ENCODE measurements at places on chromosomes 16 and 17. TPM values are rescaled to one million over a fixed set of nuclear protein-coding genes. Genes with fewer than 3 reads are reported as not detected.

The MAP2K6 gene
- total RNA-seq = 2.2 TPM

DNA sequence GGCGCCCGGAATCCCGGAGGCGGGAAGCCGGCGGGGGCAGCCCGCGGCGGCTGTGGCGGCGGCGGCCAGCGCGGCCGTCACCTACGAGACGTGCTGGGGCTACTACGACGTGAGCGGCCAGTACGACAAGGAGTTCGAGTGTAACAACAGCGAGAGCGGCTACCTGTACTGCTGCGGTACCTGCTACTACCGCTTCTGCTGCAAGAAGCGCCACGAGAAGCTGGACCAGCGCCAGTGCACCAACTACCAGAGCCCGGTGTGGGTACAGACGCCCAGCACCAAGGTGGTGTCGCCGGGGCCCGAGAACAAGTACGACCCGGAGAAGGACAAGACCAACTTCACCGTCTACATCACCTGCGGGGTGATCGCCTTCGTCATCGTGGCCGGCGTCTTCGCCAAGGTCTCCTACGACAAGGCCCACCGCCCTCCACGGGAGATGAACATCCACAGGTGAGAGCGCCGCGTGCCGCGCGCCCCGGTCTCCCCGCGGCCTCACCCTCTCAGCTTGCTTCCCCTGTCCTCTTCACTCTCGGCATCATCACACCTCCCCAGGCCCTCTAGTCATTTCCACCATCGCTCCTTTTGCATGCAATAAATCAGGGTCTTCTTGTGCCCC, 706 bp downstream of the SHISA6 start:
- DNase-seq = no peak

- DNase-seq = no peak
Observed at GRCh38 chr16:14338236-14338635, 267.1 kb downstream of the MRTFB start.

- no peak for DNase-seq
Observed at GRCh38 chr17:45129940-45130680, 2.2 kb downstream of the PLCD3 start.

GRCh38 chr16:66251476-66252160, 114.9 kb upstream of the CDH5 start:
- no peak for DNase-seq

DNA sequence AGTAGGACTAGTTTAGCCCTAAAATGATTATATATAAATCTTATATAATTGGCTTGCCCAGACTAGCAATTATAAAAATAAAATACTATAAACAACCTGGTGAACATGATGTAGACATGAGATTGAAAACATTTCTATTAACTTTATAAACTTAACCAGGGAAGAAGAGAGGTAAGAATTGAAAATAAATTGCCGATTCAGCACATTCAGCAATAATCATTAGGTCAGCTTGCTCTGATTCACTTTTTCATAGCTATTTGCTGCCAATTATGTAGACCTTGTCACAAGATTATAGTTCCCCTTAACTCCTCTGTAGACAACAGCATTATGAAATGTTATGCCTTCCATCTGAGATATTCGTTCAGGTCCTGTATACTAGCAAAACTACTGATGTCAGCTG, 199.3 kb upstream of the CA10 start:
- no peak for DNase-seq

DNA sequence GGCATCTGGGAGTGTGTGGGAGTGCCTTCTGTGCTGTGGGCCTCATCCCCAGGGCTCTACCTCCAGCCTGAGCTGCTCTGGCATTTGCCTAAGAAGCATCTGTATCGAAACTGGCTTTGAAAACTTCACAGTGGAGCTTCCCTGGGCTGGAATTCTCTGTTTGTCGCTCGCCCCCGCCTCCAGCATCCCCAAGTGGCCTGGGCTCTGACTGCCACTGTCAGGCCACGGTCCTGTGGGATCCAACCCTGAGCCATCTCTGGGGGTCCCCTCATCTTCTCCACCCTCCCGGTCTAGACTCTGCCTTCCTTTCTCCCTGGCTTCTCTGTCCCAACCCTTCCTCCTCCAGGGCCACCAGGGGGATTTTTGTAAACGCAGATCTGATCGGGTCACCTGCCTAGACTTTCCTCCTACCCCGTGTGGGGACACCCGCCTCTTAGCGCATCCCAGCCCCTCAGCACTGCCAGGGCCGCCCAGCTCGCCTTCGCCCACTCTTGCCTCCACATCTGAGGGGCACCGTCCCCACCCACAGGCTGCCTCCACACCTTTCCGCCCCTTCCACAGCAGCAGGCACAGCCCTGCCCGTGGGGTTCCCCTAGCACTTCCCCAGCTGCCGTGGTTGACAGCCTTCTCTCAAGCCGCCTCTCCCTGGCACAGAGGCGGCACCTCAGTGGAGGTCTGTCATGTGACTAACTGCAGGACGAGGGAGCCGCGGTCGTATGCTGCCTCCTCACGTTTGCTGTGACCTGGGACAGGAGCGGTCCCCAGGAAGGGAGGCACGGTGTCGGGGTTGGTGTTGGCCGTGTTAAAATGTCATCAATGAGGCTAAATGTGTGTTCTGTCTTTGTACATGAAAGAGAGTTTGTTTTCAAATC, 12.0 kb downstream of the TBC1D24 start:
- DNase-seq = peak; percentile 89

DNA sequence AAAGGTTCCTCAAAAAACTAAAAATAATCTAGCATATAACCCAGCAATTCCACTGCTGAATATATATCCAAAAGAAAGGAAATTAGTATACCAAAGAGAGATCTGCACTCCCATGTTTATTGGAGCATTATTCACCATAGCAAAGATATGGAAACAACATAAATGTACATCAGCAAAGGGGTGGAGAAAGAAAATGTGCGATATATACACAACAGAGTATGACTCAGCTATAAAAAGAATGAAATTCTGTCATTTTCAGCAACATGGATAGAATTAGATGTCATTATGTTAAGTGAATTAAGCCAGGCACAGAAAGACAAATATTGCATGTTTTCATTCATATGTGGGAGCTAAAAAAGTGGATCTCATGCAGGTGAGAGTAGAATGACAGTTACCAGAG, 279.6 kb upstream of the AXIN2 start:
- DNase-seq = no peak

DNA sequence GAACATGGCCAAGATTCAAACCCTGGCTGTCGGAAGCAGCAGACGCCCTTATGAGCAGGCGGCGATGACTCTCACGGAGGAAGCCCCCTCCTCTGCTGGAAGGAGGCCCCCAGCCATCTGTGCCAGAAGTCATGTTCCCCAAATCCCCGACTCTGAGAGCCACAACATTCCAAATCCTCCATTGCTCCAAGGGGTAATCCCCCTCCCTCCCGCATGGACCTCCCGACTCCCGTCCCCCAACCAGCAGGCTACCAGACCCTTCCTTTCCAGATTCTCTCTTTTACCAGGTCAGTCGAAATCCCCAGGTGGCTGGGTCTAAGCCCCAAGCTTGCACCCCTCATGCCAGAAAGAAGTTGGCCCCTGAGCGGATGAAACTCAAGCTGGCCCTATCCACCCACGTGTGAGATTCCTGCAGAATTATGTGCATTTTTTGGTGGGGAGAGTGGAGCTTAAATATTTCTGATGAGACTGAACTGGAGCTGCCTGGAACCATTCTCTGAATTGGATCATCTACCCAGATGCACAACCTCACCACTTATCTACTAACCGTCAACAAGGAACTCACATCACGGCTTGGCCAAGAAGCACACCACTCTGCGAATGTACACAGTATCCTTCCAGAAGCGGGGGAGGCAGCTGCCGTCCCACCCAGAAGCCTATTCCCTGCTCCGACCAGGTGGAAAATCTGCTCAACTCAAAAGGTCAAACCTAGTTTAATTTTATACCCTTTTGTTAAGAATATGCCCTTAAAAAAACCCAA, 283.5 kb downstream of the C16orf95 start:
- no peak for DNase-seq

DNA sequence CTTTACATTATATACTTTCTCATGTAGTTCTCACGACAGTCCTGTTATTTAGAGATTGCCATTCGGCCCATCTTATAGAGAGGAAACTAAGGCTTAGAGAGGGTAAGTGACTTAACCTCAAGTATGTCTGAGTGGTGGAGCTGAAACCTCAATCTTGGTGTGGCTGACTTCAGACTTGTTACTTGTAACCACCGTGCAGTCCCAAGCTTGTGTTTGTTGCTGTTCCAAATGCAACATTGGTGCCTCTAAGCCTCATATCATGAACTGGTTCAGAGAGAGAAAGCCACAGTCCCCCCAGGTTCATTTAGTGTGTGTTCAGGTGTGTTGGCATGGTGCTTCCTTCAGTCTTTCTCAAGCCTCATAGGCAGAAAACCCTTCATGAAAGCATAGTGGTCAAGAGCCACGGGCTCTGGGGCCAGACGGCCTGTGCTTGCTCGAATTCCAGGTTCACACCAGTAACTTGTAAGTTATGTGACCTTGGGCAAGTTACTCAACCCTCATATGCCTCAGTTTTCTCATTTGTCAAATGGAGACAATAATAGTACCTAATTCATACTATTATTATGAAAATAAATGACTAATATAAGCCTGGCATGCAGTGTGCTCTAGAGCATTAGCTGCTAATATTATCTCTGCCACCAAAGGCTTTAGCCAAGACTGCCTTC, 39.9 kb downstream of the CDH1 start:
- peak; percentile 49 for DNase-seq

Data from activated CD4-positive, alpha-beta memory T cell treated with anti-CD3 and anti-CD28 coated beads for 36 hours (primary cell).